ENCODE measurements at places on chromosomes 16 and 17. TPM values are rescaled to one million over a fixed set of nuclear protein-coding genes. Genes with fewer than 3 reads are reported as not detected.

- DNase-seq = no peak
Measured at GRCh38 chr16:78290395-78290794, 190.9 kb downstream of the WWOX start.

Gene TPSB2
- not detected for total RNA-seq

DNA sequence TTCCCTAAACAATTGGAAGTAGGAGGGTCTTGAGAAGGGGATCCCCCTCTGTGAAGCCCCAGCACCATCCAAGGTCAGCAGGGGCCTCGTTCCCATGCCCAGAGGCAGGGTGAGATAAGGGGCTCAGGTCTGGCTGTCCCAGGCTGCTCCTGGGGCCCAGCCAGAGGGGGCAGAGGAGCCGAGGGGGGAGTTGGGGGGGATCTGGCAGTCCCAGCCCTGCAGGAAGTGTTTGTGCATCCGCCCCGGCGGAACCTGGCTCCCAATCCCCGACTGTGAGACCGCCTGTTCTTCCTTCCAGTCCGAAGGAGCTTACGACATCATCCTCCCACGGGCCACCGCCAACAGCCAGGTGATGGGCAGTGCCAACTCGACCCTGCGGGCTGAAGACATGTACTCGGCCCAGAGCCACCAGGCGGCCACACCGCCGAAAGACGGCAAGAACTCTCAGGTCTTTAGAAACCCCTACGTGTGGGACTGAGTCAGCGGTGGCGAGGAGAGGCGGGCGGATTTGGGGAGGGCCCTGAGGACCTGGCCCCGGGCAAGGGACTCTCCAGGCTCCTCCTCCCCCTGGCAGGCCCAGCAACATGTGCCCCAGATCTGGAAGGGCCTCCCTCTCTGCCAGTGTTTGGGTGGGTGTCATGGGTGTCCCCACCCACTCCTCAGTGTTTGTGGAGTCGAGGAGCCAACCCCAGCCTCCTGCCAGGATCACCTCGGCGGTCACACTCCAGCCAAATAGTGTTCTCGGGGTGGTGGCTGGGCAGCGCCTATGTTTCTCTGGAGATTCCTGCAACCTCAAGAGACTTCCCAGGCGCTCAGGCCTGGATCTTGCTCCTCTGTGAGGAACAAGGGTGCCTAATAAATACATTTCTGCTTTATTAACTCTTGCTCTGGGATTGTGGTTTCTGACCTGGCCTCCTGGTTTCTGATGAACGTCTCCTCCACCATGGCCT lies 14.9 kb downstream of the GPRC5C start:
- DNase-seq = no peak

DNA sequence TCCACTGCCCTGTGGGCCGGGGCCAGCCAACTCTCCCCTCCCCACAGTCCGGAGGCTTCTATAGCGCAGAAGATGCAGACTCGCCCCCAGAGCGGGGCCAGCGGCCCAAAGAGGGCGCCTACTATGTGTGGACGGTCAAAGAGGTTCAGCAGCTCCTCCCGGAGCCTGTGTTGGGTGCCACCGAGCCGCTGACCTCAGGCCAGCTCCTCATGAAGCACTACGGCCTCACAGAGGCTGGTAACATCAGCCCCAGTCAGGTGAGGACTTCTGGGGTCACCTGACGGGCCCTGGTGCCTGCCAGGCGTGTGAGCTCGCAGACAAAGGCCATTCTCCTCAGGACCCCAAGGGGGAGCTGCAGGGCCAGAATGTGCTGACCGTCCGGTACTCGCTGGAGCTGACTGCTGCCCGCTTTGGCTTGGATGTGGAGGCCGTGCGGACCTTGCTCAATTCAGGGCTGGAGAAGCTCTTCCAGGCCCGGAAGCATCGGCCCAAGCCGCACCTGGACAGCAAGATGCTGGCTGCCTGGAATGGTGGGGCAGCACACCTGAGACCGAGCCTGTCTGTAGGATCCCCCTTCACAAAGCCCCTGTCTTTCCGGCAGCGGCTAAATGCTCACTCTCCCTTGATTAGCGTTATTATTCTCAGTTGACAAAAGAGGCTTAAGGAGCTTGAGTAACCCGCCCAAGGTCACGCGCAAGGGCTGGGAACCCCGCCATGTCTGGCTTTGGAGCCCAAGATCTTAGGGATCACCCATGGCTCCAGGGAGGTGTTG lies 3.9 kb downstream of the SPATA20 start:
- peak; percentile 92 for DNase-seq

Gene SLC13A2
- not detected for total RNA-seq

DNA sequence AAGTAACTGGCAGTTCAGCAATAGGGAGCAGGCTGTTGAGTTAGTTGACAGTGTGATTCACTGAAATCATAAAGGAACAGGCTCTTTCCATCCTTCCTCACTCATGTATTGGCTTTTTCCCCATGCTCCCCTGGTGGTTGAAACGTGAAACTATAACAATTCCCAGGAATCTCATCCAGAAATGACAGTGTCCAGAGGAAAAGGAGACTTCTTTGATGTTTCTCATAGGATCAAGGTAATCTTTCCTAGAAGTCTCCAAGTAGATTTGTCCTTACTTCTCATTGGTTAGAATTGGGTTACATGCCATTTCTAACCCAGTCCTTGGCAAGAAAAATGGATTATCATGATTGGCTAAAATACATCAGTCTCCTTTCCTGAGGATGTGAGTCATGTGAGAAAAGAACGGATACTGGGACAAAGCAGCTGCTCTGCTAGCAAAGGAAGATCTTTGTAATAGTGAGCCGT lies 14.4 kb downstream of the TTC19 start:
- no peak for DNase-seq

GRCh38 chr16:74448990-74449389 lies 27.7 kb upstream of the CLEC18B start:
- DNase-seq = no peak

GRCh38 chr16:51615141-51615540 lies 464.1 kb upstream of the SALL1 start:
- DNase-seq = no peak

DNA sequence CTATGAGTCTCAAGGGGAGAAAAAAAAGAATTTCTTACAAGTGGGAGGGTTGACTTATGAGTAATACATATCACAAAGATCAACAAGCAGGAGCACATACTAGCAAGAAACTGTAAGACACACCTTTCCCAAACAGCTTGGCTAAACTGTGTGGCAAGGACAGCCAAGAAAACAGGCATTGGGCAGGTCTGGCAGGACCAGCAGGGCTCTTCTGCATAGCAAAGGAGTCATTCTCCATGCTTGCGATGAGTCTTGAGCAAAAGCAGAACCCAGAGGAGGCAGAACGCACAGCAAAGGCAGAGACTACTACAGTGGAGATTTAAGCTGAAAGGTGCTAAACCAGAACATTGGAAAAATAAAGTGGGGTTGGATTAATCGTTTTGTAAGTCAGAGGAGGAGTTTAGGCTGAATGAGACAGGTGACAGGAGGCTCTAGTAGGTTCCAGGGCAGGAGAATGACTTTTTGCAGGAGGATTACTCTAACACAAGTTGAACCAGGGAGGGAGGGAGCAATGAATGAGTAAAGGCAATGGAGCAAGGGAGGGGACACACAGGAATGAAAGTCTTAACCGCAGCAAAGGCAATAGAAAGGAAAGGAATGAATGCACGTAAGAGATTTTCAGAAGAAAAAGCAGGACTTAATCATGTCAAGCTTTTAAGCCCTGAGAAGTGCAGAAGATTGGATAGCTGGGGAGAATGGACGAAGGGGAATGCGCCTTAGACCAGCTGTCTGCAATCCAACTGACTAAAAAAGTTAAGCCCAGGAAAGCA lies 2.7 kb downstream of the N4BP1 start:
- DNase-seq = no peak

All from osteocyte (in vitro differentiated cells).